ENCODE measurements at places on chromosomes 11 and 22.

DNA sequence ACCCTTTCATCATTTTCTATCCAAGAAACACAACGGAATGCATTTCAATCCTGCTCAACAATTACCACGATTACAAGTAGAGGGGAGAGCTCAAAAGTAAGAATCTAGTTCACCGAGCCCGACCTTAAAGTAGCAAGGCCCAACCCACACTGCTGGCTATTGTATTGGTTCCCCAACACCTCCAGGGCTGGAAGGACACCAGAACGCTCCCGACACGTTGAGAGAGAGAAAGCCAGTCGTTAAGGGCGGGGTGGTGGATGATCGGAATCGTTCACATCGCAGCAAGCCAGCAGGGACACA, 690 bp downstream of the CKAP5 start:
- H3K36me3 ChIP-seq, result no peaks in the 10 kb centered on the region
- H3K27me3 ChIP-seq, result no peaks in the 10 kb centered on the region
- H3K4me3 ChIP-seq, result peak overlapping the region; percentile 88
- peaks cover 1% of the 10 kb centered on the region for H3K4me1 ChIP-seq
- no peak for DNase-seq

GRCh38 chr11:133957900-133958299, 1.1 kb upstream of the IGSF9B start:
- peaks cover 42% of the 10 kb centered on the region for H3K27me3 ChIP-seq
- no peak overlapping the region for H3K4me3 ChIP-seq
- H3K36me3 ChIP-seq, result no peaks in the 10 kb centered on the region

DNA sequence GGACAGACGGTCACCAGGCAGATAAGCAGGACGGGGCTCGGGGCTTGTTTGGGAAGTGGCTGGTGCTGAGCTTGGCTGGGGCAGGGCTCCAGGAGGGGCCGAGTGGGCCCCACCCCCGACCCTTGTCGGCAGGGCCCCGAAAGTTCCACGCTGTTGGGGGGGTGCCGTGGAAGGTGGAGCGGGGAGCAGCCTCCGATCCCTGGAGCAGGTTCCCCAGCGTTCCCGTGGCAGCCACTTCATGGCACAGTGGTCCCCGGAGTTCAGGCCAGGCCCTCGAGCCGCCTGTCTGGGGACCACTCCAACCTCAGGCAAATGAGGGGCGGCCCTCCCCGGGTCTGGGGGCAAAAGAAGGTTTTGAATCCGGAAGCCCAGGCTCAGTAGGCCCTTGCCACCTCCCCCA, 46.7 kb upstream of the PPARA start:
- no peaks in the 10 kb centered on the region for H3K27me3 ChIP-seq
- peaks cover 26% of the 10 kb centered on the region for H3K4me1 ChIP-seq
- no peak for DNase-seq
- H3K36me3 ChIP-seq, result peaks cover 70% of the 10 kb centered on the region
- no peak overlapping the region for H3K27ac ChIP-seq

DNA sequence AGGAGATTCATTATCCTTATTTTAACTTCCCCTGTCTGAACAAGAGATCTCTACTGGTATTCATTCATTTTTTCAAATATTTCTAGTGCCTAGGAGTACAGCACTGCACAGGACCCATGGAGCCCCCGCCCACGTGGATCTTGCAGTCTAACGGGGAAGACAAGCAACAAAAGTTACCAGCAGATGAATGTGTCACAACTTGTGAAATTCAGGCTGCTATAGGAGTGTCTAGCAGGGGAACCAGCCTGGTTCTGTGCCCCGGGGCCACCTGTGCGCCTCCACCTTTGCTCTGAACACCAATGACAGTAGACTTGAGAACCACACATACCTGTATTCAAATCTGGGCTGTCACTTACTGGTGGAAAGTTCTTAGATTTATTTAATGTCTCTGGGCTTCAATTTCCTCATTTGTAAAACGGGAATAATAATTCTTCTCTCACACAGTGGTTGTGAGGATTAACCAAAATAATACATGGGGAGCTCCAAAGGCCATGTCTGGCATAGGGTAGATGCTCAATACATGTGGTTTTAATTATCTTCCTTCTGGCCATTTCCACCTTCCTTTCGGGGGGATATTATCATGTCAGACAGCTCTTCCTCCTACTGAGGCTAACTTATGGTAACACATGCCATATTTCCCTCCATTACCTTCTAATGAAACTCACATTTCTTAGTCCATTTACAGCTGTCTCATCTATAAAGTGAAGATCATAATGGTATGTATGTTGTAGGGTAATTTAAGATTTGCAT, 17.8 kb downstream of the POU2AF1 start:
- H3K27ac ChIP-seq, result no peak overlapping the region
- no peak for DNase-seq
- H3K27me3 ChIP-seq, result peaks cover 24% of the 10 kb centered on the region
- H3K36me3 ChIP-seq, result no peaks in the 10 kb centered on the region
- H3K4me3 ChIP-seq, result no peak overlapping the region

DNA sequence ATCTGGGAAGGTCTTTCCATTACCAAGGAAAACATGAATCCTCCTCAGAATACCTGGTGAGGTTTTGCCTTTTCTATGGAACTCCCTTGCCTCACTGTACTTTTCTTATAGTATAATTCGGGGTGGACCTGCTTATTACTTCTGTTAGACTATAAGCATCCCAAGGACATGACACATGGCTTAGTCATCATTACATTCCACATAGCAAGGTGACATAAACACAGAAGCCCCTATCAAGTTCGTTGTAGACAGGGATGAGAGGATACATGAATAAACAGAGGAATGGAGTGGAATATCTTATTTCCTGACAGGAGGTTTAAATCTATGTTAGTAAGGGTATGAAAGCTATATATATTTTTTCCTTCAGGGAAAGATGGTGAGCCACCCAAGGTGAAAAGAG, 532.2 kb upstream of the CCDC90B start:
- no peaks in the 10 kb centered on the region for H3K36me3 ChIP-seq
- no peak overlapping the region for H3K4me3 ChIP-seq
- no peaks in the 10 kb centered on the region for H3K4me1 ChIP-seq
- no peak overlapping the region for H3K27ac ChIP-seq
- H3K27me3 ChIP-seq, result no peaks in the 10 kb centered on the region
- peak; percentile 69 for DNase-seq

DNA sequence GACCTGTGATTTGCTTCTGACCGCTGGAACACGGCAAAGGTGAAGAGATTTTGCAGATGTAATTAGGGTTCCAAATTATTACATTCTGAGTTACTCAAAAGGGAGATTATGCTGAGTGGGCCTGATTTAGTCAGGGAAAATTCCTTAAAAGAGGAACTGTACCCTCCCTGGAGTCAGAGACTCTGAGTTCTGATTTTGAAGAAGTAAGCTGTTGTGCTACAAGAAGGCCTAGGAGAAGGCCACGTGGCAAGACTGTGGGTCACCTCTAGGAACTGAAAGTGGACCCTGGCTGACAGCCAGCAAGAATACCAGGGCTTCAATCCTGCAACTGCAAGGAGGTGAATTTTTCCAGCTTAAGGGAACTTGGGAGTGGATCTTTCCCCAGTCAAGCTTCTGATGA, 45.3 kb downstream of the CHRDL2 start:
- H3K4me1 ChIP-seq, result peaks cover 27% of the 10 kb centered on the region
- H3K36me3 ChIP-seq, result no peaks in the 10 kb centered on the region
- no peak overlapping the region for H3K4me3 ChIP-seq
- no peak for DNase-seq

GRCh38 chr22:44865193-44866057, 113.0 kb downstream of the ARHGAP8 start:
- no peaks in the 10 kb centered on the region for H3K27me3 ChIP-seq
- no peaks in the 10 kb centered on the region for H3K36me3 ChIP-seq
- H3K4me3 ChIP-seq, result no peak overlapping the region
- no peak overlapping the region for H3K27ac ChIP-seq
- no peak for DNase-seq

- H3K4me3 ChIP-seq, result no peak overlapping the region
- no peaks in the 10 kb centered on the region for H3K4me1 ChIP-seq
- H3K27me3 ChIP-seq, result peaks cover 1% of the 10 kb centered on the region
- no peak for DNase-seq
- H3K27ac ChIP-seq, result no peak overlapping the region
These were observed 16.5 kb upstream of the WT1 start for GRCh38 chr11:32451808-32452207.

DNA sequence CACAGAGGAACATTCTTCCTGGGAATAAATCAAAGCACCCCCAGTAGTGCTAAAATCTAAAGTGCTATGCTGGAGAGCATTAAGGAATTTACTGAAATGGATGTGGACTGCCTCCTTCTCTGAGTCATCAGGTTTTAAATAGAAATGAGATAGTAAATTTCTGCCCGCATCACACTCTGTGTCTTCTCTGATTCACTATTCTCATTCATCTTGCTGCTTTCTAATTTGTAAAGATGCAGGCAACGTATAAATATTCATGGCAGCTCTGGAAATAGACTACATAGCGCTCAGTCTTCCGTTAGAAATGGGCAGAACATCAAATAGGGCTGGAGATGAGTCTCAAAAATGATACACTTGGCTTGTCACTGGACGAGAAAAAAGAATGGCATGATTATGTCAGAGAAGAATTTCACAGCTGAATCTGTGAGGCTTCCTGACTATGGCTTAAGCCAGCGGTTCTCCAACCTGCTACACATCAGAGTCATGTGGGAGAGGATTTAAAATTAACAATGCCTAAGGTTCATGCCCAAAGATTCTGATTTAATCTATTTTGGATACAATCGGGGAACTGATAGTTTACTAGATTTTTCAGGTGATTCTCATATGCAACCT, 178.2 kb downstream of the LRRC4C start:
- H3K27ac ChIP-seq, result no peak overlapping the region
- DNase-seq, result no peak
- no peaks in the 10 kb centered on the region for H3K36me3 ChIP-seq
- H3K27me3 ChIP-seq, result no peaks in the 10 kb centered on the region

- no peak overlapping the region for H3K27ac ChIP-seq
- H3K4me3 ChIP-seq, result no peak overlapping the region
- H3K36me3 ChIP-seq, result no peaks in the 10 kb centered on the region
- H3K27me3 ChIP-seq, result peaks cover 8% of the 10 kb centered on the region
- DNase-seq, result peak; percentile 24
These were observed 11.8 kb downstream of the ABTB2 start for GRCh38 chr11:34345991-34346480.

DNA sequence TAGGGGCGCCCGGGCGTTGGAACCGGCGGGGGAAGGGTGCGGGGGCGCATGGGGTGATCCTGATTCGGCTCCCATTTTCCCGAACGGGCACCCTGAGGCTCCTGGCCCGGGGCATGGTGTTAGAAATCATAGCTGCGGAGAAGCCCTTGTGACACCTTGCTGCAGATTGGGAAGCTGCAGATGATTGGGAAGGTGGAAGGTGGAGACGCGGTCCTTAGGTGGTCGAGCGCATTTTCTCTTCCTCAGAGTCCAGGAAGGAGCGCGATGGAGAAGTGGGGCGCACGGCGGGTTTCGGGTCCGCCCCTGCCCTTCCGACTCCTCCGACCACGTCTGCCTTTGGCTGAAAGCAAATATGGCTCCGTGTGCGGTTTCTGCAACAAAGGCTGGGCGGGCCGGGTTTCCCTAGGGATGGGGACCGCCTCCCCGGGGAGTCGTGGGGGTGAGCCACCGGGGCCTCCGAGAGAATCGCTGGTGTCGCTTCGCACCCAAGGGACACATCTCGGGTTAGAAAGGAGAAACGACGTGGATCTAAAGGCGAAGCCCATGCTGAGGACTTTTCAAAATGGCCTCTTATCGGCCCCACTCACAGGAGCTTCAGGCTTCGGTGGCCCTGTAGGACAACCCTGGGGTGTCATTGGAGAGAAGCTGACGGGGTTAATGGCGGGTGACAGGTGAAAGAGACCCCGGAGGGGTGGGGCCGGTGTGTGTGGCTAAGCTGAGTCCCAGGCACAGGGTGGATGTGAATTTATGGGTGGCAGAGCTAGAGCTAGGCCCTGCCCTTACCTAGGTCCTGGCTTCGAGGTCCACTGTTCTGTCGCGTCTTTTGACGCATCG, 707 bp upstream of the FTH1 start:
- H3K27ac ChIP-seq, result peak overlapping the region; percentile 96
- peaks cover 24% of the 10 kb centered on the region for H3K4me1 ChIP-seq
- no peak for DNase-seq
- H3K27me3 ChIP-seq, result no peaks in the 10 kb centered on the region
- H3K4me3 ChIP-seq, result peak overlapping the region; percentile 62

DNA sequence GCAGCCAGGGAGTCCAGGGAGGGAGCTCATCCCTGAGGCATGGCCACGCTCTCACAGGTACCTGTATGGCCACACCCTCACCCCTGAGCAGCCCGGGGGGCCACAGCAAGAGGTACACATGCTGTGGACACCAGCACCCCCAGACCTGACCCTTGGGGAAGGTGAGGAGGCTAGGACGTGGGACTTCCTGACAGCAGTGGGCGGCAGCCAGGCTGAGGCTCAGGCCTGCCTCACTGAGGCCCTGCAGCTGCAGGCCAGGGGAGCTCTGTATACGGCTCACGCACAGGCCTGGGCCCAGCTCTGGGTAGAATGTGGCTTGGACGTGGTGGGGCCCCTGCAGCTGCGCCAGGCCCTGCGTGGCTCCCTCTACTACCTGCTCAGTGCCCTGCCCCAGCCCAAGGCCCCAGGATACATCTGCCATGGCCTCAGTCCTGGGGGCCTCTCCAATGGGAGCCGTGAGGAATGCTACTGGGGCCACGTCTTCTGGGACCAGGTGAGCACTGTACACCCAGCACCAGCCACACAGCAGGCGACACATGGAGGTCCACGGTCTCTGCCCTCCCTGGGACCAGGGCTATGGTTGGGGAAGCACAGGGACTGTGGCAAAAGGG, 1.8 kb downstream of the PGGHG start:
- peaks cover 4% of the 10 kb centered on the region for H3K4me1 ChIP-seq
- H3K36me3 ChIP-seq, result peaks cover 19% of the 10 kb centered on the region
- H3K4me3 ChIP-seq, result no peak overlapping the region
- no peak overlapping the region for H3K27ac ChIP-seq
- peaks cover 15% of the 10 kb centered on the region for H3K27me3 ChIP-seq
- DNase-seq, result no peak

DNA sequence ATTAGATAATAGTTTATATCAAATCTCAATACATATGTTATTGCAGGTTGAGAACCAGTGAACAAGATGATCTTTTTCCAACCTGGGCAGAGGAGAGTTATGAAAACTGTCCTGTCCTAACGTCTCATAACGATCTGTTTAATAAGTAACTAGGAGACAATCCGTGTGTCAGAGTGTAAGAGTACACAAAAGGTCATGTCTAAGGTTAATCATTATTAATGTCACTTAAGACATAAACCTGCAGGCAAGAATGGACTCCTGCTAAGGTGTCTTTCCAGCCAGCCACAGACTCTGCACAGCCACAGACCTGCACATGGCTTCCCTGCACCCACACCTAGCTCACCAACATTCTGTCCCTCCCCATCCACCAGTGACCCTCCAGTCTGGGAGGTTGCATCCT, 10.1 kb downstream of the SLC5A4 start:
- H3K36me3 ChIP-seq, result no peaks in the 10 kb centered on the region
- no peaks in the 10 kb centered on the region for H3K27me3 ChIP-seq
- H3K27ac ChIP-seq, result no peak overlapping the region
- no peak overlapping the region for H3K4me3 ChIP-seq
- H3K4me1 ChIP-seq, result no peaks in the 10 kb centered on the region

Data from IMR-90 (cell line).